ENCODE measurements at places on chromosomes 5 and 9.

- no peak for DNase-seq
Observed at GRCh38 chr9:119432428-119432827, 63.2 kb upstream of the BRINP1 start.

DNA sequence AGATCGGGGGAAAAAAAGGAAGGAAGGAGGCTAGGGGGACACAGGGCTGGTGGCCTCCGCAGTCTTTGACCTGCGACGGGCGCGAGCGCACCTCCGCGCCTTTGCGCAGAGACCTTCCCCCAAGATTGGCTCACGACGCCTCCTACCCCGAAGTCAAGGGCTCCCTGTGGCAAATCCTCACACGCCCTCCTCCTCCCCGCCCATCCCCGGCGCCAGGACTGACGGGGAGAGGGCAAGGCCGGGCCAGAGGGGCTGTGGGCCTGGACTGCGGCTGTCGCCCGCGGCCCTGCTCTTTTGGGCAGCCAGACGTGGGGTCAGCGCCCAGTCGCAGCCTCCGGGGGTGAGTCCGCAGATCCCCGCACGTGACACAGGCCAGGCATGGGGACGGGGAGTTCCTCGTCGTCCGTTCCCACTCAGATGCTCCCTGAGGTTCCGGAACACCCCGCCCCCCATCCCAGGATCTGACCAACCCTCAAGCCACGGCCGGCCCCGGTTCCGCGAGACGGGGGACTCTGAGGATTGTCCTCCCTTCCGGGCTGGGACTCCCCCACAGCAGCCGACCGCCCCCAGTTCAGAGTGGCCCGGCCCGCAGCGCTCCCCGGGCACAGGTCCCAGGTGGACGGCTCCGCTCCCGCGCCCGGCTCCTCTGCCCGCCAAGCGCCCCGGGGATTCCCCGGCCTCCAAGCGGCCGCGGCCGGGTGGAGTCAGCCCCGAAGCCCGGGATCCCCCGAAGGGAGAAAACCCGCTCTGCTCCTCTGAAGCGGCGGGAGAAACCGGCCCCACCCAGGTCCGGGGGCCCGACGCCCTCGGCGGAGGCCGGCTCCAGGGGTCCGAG lies 543 bp upstream of the ANKRD33B start:
- peak; percentile 27 for DNase-seq

- DNase-seq = no peak
Observed at GRCh38 chr5:149399775-149400174, 20.7 kb upstream of the IL17B start.

DNA sequence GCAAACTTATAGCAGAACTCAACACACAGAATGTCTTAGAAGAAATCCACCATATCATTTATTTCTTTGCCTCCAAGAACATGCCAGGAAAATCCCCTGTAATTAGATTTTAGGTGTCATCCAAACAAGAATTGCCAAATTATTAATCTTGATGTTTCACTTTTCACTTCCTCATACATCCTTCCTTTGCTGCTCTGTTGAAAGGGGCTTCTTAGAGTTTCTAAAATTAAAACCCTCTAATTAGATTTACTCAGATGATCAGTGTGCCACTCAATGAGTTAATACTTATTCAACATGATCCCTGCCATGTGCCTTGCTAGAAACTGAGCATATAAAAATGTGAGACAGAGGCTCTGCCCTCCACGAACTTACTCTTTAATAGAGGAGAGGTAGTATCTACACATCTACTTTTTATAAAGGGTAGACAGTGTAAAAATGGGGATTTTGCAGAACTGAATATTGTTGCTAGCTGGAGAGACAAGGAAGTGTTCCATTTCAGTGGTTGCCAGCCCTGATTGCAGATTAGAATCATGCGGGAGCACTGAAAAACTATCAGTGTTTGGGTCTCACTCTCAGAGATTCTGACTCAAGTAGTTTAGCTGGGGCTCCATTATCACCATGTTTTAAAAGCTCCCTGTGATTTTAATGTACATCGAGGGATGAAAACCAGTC lies 498.4 kb downstream of the TLE4 start:
- no peak for DNase-seq

DNA sequence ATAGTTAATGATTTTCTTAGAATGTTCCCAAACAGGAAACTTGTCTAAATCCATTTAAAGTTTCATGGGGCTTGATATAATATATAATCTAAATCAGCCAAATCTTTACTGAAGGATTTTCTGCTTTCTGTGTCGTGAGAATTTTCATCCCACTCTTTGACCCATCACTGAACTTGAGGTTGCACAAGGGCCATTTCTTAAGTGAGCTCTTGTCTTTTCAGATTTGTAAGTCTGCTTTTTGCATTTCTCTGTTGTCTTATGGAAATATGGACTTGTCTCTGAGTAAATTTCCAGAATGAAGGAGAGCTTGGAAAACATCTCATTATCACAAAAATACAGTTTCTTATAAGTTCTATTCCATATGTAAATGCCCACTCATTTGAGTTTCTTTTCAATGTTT lies 149.2 kb upstream of the ARRDC3 start:
- DNase-seq = no peak

DNA sequence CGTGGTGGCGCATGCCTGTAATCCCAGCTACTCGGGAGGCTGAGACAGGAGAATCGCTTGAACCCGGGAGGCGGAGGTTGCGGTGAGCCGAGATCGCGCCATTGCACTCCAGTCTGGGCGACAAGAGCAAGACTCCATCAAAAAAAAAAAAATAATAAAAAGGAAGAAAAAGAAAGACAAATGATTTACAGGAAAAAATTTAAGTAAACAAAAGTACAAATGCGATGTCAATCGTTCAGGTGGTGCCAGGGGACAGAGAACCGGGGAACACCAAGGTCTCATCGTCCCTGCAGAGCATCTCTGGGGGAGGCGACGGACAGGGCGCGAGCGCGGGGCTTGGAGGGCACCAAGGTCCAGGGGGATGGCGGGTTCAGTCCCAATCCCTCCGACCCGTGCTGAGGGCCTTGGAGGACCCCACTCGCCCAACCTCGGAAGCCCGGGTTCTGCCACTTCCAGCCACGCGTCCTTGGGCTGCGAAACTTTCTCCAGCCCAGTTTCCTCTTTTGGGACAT lies 607 bp upstream of the HNRNPAB start:
- no peak for DNase-seq

- no peak for DNase-seq
Observed at GRCh38 chr9:135127718-135128670, 40.5 kb downstream of the OLFM1 start.

GRCh38 chr9:107976767-107977166 lies 487.2 kb upstream of the KLF4 start:
- DNase-seq = no peak

- DNase-seq = no peak
Observed at GRCh38 chr5:13357929-13358328, 586.6 kb downstream of the DNAH5 start.

- no peak for DNase-seq
Observed at GRCh38 chr9:33800886-33801285, 5.5 kb downstream of the PRSS3 start.
